ENCODE measurements at places on chromosomes 16 and 17. TPM values are rescaled to one million over a fixed set of nuclear protein-coding genes. Genes with fewer than 3 reads are reported as not detected.

NPIPB5 gene
- 22.8 TPM for total RNA-seq

CBX2 gene
- total RNA-seq, result 15.6 TPM

KRT33A gene
- not detected for total RNA-seq

KRT16 gene
- total RNA-seq, result 1.6 TPM

PARD6A gene
- total RNA-seq, result 2.5 TPM

DBNDD1 gene
- total RNA-seq, result 60.4 TPM

GCGR gene
- 0.46 TPM for total RNA-seq

ZG16B gene
- 0.37 TPM for total RNA-seq

EVPLL gene
- total RNA-seq, result not detected

ITGAD gene
- total RNA-seq, result not detected

KPNA2 gene
- 472 TPM for total RNA-seq

MCRIP2 gene
- 37.9 TPM for total RNA-seq

PHOSPHO1 gene
- total RNA-seq, result 0.77 TPM

PRSS8 gene
- total RNA-seq, result 1.3 TPM

CMTM2 gene
- not detected for total RNA-seq

NQO1 gene
- 2,539 TPM for total RNA-seq

LGALS9 gene
- 1.2 TPM for total RNA-seq

FBXL16 gene
- 15.2 TPM for total RNA-seq

EMP2 gene
- 39.3 TPM for total RNA-seq

ZSCAN32 gene
- total RNA-seq, result 10.8 TPM

ORC6 gene
- total RNA-seq, result 43.3 TPM

CDC6 gene
- 47.2 TPM for total RNA-seq

HEXIM2 gene
- total RNA-seq, result 13.0 TPM

SBK1 gene
- 0.34 TPM for total RNA-seq

All from A549 treated with AZD2906 at 1 μM for 4 hours (cell line).